ENCODE measurements at places on chromosomes 5 and 9. TPM values are rescaled to one million over a fixed set of nuclear protein-coding genes. Genes with fewer than 3 reads are reported as not detected.

The SPINK4 gene
- total RNA-seq = not detected

The GEMIN5 gene
- total RNA-seq = 23.9 TPM

The PNPLA7 gene
- total RNA-seq = 1.5 TPM

The ST8SIA4 gene
- total RNA-seq = 15.0 TPM

The LPAR1 gene
- 61.5 TPM for total RNA-seq

The SUSD3 gene
- 3.7 TPM for total RNA-seq

The MRNIP gene
- total RNA-seq = 38.9 TPM

The FOXD4L5 gene
- total RNA-seq = not detected

The PTGR1 gene
- 81.2 TPM for total RNA-seq

The ZCCHC10 gene
- 26.4 TPM for total RNA-seq

The FOXD4L6 gene
- total RNA-seq = not detected

The MRPS27 gene
- 59.3 TPM for total RNA-seq

The FBLL1 gene
- total RNA-seq = 6.9 TPM

The TLE4 gene
- 27.8 TPM for total RNA-seq

The C9orf43 gene
- total RNA-seq = 0.92 TPM

The CENPK gene
- total RNA-seq = 12.4 TPM

The GOLM1 gene
- 44.2 TPM for total RNA-seq

The RLN1 gene
- total RNA-seq = not detected

The PCDHA10 gene
- total RNA-seq = 0.21 TPM

The ARHGEF37 gene
- 5.5 TPM for total RNA-seq

The FYB1 gene
- 9.0 TPM for total RNA-seq

The MSX2 gene
- 0.62 TPM for total RNA-seq

The APBA1 gene
- 7.7 TPM for total RNA-seq

The RMRP gene
- total RNA-seq = 2,887 TPM

The SEMA4D gene
- 35.8 TPM for total RNA-seq

The NEUROG1 gene
- not detected for total RNA-seq

Data from tongue (tissue), 3 donors.